ENCODE measurements at places on chromosomes 6 and 20. TPM values are rescaled to one million over a fixed set of nuclear protein-coding genes. Genes with fewer than 3 reads are reported as not detected.

Gene PACRG
- total RNA-seq, result not detected

Gene ASCC3
- total RNA-seq, result 45.6 TPM

Gene PHIP
- total RNA-seq, result 50.8 TPM

Gene SPATA2
- total RNA-seq, result 16.0 TPM

Gene NRSN1
- total RNA-seq, result 0.14 TPM

Gene TSBP1
- not detected for total RNA-seq

Gene BMP5
- total RNA-seq, result not detected

Gene DNAH8
- 0.05 TPM for total RNA-seq

Gene FAM83B
- total RNA-seq, result 22.2 TPM

DNA sequence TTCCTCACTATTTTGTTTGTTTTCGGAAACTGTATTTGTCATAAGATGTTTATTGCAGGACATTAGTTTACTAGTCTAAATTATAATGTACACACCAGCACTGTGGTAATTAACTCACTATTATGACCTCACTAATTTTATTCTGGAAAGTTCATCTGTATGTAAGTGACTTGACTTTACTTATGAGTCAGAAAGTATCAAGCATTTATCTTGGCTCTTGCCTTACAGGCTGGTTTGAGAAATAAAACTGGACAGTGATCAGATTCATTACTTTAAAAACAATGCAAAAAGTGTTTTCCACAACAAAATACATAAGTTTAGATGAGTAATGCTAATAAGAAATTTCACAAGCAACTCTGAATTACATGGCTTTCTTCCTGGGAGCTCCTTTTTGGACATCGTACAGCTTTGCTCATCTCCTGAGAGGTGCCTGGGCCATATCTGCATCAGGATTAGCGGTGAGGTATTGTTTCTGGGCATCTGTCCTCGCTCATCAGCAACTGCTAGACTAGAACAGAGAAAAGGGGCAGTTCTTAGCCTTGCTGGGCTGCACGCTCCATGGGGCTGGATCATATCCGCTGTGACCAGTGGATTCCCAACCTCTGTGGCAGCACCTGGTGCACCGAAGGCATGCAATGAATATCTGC is 179.8 kb downstream of the SOD2 start:
- DNase-seq, result no peak

DNA sequence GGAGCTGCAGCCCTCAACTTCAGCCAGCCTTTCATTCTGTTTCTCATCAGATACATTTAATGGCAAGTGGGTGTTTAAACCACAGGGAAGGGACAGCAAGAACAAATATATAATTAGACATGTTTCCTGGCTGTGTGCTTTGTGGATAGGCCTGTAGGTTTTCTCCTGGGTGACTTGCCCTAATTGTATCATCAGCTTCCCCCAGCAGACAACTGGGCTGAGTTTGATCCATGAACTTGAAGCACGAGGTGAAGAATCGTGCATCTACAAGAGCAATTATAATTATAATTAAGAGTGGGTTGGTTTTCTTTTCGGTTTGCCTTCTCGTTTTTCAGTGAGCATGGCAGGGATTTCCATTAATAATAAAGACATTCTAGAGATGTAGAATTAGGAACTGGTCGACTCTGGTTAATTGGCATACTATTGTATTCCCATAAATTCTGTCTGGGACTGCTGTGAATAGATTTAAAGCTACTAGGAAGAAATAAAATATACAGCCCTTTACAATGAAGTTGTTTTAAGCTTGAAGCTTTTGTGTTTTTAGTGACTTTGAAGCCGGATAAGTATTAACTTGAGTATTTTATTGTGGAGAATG is 1052.2 kb downstream of the KIF16B start:
- DNase-seq, result no peak

GRCh38 chr20:32519381-32519730 is 65.8 kb downstream of the NOL4L start:
- no peak for DNase-seq

- DNase-seq, result no peak
These were observed 171.9 kb upstream of the SPACA1 start for GRCh38 chr6:87875781-87876180.

DNA sequence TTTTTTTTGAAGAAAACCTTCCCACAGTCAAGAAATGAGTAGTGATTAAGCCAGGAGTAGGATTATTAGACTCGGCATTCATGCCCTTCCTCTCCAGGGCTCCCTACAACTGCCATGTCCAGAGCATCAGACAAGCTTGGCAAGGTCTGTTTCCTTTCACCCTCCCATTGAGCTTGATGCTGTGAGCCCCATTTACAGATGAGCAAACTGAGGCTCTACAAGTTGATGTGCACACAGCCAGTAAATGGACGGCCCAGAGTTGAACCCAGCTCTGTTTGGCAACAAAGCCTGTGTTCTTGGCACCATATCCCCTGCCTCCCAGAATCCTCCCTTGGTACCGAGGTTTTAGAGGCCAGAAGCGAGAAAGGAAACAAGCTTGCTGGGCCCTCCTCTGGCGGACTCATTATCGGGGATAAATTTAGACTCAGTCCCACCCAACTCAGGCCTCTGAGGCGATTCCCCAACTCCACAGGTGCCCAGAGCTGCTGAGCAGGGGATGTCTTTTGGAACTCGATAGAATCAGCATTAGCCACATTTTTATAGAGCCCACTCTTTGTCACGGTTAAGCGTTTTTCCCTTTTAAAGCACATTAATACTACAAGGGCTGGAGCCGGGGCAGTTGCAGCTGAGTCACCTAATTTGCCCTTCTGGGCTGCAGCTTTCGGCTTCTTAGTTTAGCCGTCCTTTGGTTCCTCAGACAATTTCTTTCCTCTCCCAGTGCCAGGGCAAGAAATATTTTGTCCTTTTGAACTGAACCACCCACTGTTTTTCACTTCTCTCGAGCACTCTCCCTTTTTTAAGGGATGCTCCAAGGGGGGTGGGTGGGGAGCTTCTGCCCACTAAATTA is 23.0 kb upstream of the NFATC2 start:
- no peak for DNase-seq

- no peak for DNase-seq
These were observed 367 bp downstream of the NRSN2 start for GRCh38 chr20:347317-347639.

DNA sequence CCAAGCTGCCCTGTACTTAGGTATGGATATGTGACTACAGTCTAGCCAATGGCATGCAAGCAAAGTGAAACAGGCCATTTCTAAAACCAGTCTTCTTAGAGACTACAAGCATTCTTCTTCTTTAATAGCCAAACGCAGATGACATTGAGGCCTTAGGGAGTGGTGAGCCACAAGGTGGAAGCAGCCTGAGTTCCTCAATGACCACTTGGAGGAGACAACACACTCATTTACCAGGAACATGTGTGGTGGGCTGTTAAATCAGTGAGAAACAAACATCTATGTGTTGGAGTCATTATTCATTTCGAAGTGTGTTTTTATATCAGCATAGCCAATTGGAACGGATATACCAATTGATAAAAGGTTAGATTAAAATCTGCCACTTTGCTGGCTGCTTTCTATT is 122.0 kb downstream of the GFRAL start:
- DNase-seq, result no peak

- no peak for DNase-seq
These were observed 14.9 kb downstream of the EBF4 start for GRCh38 chr20:2707353-2708072.

GRCh38 chr20:4369119-4369797 is 352.5 kb upstream of the PRND start:
- DNase-seq, result no peak

- DNase-seq, result no peak
These were observed 14.8 kb upstream of the TMEM244 start for GRCh38 chr6:129875610-129876520.

- no peak for DNase-seq
These were observed 41.3 kb upstream of the CLDN20 start for GRCh38 chr6:155222506-155222905.

- DNase-seq, result no peak
These were observed 9.6 kb upstream of the PKIG start for GRCh38 chr20:44572551-44573500.

DNA sequence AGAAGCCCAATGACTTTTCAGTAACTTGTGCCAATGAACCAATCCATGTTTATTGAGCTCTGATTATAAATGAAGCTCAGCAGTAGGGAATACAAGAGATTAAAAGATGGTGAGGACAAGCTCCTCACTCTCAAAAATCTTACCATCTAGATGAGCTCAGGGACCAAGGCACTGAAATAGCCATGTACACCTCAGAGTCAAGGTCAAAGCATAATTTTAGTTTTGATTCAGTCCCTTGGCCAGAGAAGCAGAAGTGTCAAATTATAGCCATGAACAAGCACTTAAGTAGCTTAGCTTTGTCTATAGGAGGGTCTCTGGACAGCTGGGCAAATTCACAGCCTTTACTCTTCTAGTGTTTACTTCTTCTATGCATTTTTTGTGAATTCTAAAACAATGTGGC is 131.0 kb upstream of the DTNBP1 start:
- no peak for DNase-seq

GRCh38 chr6:108714766-108715414 is 133.3 kb upstream of the ARMC2 start:
- no peak for DNase-seq

- DNase-seq, result no peak
These were observed 1.2 kb upstream of the GJA1 start for GRCh38 chr6:121434037-121434770.

DNA sequence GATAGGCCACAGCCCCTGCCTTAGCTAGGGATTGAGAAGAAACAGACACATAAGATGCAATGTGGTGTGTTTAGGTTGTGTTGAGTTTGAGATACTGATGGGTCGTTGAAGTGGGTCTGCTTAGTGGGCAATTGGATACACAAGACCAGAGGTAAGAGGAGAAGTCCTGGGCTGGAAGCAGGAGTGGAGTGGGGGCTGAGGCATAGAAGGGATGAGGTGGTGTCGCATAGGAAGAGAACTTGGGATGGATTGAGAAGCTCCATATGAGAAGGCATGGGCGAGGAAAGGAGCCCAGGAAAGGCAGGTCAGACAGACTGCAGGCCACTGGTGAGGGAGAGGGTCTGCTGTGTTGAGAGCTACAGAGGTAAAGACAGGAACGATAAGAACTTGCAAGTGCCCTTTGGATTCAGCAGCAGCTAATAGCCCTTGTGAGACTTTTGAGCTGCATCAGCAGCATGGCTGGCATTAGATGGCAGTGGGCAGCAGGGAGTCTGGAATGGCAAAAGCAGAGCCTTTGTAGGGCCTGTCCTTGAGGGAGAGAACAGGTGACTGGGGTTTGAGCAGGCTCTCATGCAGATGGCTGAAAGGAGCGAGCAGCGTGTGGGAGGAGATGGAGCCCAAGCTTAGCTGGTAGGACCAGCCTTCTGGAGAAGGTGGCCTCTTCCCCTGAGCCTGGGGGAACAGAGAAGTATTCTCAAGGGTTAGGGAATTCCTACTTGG is 33.2 kb downstream of the PLCG1 start:
- DNase-seq, result no peak
